Kidney tubule cell (primary cell): ENCODE measurements at places on chromosomes 6 and 20.

DNA sequence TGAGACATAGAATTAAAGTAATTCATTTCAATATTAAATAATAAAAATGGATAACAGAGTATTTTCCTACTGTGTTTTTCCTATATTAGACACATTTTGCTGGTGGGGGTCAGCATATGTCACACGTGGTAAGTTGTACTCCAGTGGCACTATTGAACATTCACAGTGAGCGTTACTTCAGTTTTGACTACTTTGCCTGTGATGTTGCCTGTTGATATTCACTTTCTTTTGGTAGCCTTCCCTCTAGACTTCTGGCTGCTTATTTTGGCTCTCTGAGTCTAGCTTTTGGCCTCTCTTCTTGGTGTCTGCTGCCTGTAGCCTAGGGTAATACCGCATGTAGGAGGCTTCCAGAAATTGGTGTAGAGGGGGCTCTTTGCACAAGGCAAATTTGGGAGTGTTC lies 64.4 kb upstream of the TFB1M start:
- DNase-seq: no peak

DNA sequence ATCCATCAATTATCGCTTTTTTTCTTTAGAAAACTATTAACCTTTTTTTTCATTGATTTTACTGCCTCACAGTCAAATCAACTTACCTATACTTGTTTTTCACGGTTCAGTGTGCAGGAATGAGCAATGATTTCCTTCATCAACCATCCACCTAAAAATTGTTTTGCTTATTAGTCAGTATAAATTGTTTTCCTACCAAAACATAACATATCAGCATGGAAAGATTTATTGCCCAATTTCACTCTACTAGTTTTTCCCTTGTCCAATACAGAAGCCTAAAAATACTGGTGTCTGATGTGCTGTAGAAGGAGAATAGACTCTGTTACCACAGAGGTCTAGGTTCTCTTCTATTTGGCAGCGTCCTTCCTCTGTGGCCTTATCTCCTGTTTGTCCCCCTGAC lies 558.2 kb upstream of the CITED2 start:
- DNase-seq: peak; percentile 77

GRCh38 chr20:32115211-32115767 lies 5.8 kb downstream of the TM9SF4 start:
- DNase-seq: no peak

GRCh38 chr20:8583566-8584043 lies 451.5 kb downstream of the PLCB1 start:
- DNase-seq: peak; percentile 87

DNA sequence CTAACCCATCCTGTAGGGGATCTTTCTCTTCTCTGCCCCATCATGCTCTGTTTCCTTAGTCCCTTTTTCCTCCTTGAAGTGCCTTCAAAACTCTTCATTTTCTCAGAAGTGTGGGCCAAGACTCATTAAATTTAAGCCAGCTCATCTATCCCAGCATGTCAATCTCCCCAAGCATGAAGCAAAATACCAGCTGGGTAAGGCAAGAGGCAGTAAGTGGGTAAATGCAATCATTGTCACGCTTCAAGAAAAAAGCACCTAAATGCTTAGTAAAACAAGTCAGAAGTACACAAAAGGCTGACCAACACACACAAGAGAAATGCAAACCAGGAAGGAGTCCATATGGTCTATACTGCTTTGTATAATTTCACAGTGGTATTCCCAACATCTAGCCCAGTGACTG lies 61.5 kb downstream of the COL12A1 start:
- peak; percentile 75 for DNase-seq

DNA sequence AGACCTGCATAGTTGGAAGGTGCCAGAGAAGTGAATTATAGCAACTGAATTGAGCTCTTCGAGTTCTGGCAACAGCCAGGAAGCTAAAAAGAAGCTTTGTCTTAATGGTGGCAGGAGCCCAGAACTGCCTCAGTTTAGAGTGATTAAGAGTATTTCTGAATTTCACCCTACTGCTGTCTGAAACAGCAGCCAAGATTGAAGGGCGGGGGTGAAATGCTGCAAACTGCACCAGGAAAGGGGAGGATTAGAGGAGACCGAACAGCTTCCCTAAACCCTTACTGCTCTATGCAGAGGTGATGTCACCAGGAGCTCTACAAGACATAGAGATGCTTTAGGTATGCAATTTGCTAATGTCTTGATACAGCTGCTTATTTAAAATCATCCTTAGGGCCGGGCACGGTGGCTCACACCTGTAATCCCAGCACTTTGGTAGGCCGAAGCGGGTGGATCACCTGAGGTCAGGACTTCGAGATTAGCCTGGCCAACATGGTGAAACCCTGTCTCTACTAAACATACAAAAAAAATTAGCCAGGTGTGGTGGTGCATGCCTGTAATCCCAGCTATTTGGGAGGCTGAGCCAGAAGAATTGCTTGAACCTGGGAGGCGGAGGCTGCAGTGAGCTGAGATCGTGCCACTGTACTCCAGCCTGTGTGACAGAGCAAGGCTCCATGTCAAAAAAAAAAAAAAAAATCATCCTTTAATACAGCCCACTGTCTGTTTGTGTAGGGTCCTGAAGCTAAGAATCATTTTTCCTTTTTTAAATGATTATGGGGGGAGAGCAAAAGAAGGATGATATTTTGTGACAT lies 91.7 kb upstream of the IYD start:
- DNase-seq: no peak

DNA sequence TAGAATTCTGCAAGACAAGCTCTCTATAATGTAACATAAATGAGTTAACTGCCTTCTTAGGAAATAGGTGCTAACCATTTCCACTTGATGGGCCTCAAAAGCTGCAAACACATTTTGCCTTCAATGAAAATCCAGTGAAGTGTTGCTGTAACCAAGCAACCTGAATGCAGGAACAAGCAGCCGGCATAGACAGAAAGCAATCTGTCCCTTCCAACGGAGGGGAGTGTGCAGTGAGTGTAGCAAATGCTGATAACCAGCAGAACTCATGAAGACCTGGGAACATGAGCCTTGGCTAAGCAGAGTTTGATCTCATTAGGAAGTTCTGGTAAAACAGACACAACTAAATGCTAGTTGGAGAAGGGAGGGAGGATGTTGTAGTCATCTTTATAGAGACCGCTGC lies 697.8 kb downstream of the KIF16B start:
- peak; percentile 39 for DNase-seq

DNA sequence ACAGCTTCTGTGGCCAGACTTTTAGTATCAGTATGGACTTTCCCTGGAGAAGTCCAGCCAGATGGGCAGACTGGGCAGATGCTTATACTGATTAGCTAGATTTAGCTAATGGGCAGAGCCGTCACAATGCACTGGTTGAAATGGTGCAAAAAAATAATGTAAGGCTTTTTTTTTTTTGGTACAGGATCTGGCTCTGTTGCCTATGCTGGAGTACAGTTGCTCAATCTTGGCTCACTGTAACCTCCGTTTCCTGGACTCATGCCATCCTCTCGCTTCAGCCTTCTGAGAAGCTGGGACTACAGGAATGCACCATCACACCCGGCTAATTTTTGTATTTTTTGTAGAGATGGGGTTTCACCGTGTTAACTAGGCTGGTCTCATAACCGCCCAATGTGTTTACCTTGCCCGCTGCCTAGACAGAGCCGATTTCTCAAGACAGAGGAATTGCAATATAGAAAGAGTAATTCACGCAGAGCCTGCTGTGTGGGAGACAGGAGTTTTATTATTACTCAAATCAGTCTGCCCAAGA lies 16.4 kb upstream of the KIFC1 start:
- DNase-seq: peak; percentile 67
